ENCODE measurements at places on chromosomes 1 and 21. TPM values are rescaled to one million over a fixed set of nuclear protein-coding genes. Genes with fewer than 3 reads are reported as not detected.

Gene SERINC2
- not detected for total RNA-seq

Gene CHIA
- not detected for total RNA-seq

Gene CFHR2
- not detected for total RNA-seq

Gene WNT4
- not detected for total RNA-seq

Gene RAP1GAP
- 1.3 TPM for total RNA-seq

Gene DYNLT5
- not detected for total RNA-seq

Gene C1orf94
- not detected for total RNA-seq

Gene SGIP1
- total RNA-seq, result not detected

Gene GJC2
- 3.4 TPM for total RNA-seq

Gene OR2G6
- not detected for total RNA-seq

Gene ANGPTL3
- not detected for total RNA-seq

Gene VCAM1
- total RNA-seq, result 1.1 TPM

Gene BEST4
- 1.0 TPM for total RNA-seq

Gene FOXD2
- 0.18 TPM for total RNA-seq

Gene SELENBP1
- not detected for total RNA-seq

Gene ATP1A4
- not detected for total RNA-seq

All from activated CD8-positive, alpha-beta T cell treated with anti-CD3 and anti-CD28 coated beads for 36 hours (primary cell).